ENCODE measurements at places on chromosomes 7 and 10.

DNA sequence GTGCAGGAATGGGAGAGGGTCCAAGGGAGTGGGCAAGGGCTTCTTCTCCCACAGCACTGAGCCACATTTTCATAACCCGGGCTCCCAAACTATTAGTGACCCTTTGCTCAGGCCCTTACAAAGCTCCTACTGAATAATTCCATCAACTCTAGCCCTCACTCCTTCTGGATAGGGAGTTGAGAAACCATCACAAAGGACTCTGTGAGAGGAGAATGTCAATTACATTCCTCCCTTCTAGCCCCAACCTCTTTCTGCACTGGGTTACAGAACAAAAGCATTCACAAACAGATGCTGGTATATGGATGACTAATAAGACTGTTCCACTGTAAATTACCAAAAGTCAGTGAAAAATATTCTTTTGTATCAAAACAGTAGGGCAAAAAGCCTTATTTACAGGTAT is 203.7 kb downstream of the SORCS1 start:
- no peak for DNase-seq

GRCh38 chr7:134248196-134248595 is 68.5 kb downstream of the SLC35B4 start:
- no peak for DNase-seq

DNA sequence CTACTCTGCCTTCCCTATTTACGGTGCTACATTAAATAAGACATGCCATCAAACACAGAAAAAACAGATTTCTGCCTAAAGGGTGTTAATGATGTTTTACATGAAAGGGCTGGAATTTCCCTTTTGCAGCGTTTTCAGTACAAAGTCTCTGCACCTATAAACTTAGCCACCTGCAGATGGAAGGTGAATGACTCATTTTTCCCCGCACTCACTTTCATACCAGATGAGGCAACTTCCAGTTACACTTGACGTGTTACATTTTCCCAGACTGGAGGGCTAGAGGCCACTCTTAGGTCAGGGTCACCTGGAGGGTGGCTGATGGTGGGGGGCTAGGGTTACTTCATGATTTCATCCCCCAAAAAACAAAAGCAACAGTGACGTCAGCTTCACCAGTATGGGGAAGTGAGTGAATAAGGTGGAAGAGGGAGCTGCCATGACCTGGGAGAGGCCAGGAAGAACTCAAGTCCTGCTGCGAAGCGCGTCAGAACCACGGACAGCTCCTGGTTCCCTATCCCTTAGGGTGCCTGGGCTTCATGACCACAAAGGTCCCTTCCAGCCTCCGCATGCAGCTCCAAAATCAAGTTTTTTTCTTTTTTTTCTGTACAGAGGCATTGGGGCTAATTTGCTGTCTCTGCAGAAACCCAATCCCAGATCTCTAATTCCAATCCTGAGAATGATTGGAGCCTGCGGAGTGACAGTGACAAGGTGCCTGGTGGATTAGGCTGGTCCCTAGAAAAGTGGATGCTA is 94.0 kb downstream of the ADARB2 start:
- peak; percentile 55 for DNase-seq

GRCh38 chr10:68239596-68240150 is 7.8 kb upstream of the ATOH7 start:
- DNase-seq: no peak

GRCh38 chr7:151087245-151088018 is 1.2 kb downstream of the AGAP3 start:
- DNase-seq: peak; percentile 51

GRCh38 chr10:129028451-129028850 is 438.6 kb upstream of the MGMT start:
- DNase-seq: no peak

Data from umbilical cord (tissue), 2 donors.